ENCODE measurements at places on chromosomes 6 and 20.

DNA sequence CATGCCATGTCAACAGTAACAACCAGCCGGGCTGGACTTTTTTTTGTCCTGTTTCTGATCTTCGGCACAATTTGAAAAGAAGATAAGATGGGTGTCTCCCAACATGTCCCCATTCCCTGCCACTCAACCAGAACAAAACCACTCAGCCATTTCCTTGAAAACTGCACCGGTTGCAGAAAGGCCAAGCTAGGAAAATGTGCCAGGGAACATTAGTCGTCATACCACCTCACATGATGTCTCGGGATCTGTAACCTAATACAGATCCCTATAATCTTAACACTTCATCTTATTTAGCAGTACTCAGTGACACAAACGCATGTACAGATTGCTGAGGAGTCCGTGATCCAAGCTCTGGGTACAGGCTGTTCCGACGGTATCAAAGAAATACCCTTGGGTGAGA is 46.5 kb downstream of the ALDH8A1 start:
- no peak for DNase-seq

DNA sequence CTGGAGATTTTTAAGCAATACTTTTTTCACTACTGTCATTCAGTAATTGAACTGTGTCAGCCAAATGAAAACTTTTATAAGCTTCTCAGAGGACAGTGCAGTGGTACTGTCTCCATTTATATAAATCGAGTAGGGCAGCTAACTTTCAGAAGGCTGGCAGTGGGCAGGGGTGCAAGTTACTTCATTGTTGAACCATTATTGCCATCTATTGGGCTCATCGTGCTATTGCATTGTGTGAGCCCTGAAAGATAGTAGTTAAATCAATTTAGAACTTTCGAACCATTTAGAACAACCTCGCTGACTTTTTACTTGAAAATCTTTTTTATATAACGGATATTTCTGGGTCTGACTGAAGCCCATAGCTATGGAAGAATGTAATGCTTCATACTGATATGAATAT is 347.8 kb upstream of the PLCB4 start:
- DNase-seq, result no peak

DNA sequence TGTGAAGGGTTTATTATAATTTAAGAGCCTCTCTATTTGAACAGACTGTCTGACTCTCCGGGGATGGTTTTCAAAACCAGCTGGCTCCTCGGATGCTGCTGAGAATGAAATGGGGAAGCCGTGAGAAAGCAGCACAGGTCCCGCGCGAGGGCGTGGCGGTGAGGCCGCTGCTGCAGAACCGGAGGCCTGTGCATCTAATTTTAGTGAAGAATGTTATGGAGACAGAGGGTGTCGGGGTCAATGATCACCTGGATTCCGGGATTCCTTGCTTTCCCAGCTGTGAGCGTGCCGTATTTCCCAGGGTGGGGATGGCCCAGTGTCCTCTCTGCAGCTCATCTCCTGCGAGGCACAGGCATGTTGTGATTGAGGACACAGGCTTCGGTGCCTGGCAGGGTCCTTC is 348.0 kb downstream of the CDH4 start:
- no peak for DNase-seq

DNA sequence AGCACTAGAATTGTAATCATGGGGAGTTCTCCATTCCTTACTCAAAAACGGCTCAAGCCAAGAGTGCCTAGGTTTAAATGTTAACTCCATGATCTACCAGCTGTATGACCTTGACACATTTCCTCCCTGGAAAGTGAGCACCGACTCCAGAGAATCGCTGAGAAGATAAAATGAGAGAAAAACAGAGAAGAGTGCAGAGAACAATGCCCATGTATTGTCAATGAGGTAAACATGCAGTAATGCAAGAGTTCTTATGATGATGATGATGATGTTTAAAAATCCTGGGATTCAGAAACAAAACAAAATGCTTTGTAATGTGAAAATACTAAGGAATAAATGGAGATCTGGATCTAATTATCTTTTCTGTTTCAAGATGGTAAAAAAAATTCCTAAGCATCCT is 64.8 kb upstream of the BEND6 start:
- no peak for DNase-seq

DNA sequence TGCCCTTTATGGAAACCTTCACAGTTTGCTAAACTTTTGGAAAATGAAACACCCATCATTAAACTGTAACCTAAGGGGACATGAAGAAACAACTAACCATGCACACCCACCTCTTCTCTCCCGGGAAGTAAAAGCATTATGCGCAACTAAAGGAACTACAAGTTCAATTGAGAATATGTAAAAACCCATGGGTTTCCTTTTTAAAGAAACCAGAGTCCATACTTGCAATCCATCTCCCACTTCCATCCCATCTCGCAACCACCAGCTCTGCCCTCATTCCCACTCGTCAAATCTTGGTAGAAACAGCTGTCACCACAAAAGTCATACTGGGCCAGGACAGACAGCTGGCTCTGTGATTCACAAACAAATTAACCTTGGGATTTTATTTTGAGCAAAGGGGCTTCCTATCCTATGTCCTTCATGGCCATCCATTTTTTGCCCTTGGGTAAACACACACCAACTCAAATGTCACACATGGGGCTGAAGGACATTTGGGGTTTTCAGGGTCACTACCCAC is 81.5 kb downstream of the HAO1 start:
- no peak for DNase-seq

DNA sequence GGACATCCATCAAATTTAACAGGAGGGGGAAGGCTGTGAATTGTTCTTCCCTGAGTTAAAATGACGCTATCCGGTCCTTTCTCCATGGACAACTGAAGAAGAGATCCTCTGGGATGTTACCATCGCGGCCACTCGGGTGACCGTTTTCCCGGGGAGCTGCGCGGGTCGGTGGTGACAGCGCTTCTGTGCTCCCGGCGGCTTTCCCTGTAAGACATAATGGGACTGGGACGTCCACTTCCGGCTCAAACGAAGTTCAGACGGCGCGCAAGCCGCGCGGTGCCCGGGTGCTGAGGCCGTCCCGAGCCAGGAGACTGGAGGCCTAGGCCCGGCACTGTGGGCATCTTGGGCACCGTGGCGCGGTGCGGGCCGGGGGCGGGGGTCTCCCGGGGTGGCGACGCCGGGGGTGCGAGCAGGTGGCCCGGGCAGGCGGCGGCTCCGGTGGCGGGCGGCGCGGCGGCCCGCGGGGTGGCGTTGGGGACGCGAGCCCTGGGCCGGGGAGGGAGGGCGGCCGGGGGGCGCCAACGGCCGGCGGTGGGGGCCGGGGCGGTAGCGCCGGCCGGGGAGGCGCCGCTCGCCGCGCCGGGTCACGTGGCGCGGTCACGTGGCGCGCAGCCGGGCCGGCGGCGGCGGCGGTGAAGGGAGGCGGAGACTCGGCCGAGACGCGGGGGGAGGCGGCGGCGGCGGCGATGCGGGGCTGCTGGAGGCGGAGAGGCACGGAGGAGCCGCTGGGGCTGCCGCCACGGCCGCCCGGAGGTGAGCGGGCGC is 63.6 kb downstream of the GTF2H5 start:
- DNase-seq, result peak; percentile 75

DNA sequence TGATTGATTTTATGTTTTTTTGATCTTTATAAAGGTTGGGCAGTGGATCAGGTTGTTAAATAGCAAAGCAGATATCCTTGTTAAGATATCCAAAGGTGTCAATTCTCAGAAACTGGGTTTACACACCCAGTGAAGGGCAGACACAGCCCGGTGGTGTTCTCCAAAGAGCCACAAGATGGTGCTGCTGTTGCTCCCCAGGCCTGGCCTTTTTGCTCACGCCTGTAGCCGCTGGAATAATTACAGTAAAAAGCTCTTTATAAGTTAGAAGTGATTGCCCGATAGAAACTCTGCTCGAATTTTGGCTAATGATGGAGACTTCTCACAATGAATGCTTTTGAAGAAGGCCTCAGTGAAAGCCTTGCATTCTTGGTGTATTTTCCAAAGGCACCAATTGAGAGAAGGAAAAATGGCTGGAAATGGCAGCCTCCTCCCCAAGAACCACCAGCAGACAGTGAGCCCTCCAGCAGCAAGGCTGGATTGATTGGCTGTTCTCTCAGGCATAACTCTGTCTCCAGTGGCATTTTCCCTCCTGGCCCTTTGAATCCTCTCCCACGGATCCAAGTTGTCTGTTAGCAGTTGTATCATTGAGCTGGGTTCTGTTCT is 120.5 kb upstream of the CHD6 start:
- DNase-seq, result no peak

GRCh38 chr6:104526376-104526775 is 333.3 kb downstream of the HACE1 start:
- no peak for DNase-seq

- DNase-seq, result no peak
These were observed 440.2 kb downstream of the RFPL4B start for GRCh38 chr6:112787371-112787770.

- no peak for DNase-seq
These were observed 259.9 kb upstream of the SASH1 start for GRCh38 chr6:148082696-148083095.

GRCh38 chr6:18395177-18395855 is 8.2 kb downstream of the RNF144B start:
- DNase-seq, result no peak

GRCh38 chr20:2888224-2888955 is 15.1 kb downstream of the PTPRA start:
- no peak for DNase-seq

- DNase-seq, result no peak
These were observed at the start of gene AFDN for GRCh38 chr6:167826896-167827582. Gene AFDN, plus strand, starts transcription at chr6:167826911. Its CDS starts 222 bp downstream, at chr6:167827133.

- DNase-seq, result no peak
These were observed 10.6 kb upstream of the TENT5A start for GRCh38 chr6:81763051-81763450.

DNA sequence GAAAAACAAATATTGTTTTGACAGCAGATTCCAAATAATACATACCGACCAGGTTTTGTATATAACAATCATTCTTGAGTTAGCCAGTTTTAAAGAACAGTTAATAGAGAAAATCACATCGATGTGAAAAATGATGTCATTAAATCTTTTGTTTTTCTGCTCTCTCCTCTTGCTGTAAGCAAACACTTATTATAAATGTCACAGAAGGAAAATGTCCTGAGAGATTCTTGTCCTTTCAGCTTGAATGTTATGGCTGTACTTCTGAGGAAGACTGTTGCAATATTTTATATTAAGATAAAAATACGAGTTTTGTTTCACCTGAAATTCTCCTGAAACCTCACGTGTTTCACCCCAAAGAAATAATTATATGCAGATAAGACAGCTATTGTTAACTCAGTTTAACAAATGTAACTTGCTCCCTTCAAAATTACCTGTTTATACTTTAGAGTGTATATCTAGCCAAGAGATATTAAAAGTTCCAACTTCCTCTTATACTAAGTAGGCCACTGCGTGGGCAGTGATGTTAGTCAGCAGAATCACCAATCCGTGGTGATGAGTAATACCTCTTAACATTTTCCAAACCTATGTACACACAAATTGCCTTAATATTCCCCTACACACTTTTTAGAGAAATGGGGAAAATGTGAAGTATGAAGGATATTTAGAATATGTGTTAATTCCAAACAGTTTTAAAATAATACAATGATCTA is 1111.4 kb upstream of the CITED2 start:
- DNase-seq, result peak; percentile 10

DNA sequence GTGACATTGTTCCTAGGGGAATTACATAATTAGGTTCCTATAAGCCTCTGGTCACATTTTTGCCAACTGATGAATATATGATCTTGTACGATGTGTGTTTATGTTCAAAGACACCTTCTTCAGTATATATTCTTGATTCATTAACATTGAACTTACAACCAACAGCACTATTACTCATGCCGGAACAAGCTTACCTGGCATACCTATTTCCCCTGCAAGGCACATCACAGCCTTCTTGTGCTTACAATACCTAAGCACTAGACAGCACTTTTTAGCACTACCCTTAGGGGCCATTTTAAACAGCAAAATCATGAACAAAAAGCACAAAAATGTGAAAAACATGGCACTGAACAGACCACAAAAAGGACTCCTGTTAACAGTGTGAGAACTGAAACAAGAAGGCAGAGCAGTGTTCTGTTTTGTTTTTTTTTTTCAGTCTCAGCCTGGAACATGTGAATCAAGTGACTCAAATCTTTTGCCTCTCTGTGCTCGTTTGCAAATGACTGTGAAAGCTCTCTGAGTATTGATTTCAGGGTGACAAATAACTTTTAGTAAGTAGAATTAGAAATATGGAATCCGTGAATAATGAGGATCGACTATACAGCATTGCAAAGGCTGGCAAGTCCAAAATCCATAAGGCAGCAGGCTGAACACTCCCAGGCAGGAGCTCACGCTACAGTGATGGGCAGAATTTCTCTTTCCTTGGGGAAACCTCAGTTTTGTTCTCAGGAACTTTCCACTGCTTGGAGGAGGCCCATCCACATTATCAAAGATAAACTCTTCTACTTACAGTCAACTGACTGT is 102.3 kb upstream of the TSHZ2 start:
- DNase-seq, result no peak

- DNase-seq, result no peak
These were observed 26.6 kb upstream of the SUMO4 start for GRCh38 chr6:149373511-149373910.

DNA sequence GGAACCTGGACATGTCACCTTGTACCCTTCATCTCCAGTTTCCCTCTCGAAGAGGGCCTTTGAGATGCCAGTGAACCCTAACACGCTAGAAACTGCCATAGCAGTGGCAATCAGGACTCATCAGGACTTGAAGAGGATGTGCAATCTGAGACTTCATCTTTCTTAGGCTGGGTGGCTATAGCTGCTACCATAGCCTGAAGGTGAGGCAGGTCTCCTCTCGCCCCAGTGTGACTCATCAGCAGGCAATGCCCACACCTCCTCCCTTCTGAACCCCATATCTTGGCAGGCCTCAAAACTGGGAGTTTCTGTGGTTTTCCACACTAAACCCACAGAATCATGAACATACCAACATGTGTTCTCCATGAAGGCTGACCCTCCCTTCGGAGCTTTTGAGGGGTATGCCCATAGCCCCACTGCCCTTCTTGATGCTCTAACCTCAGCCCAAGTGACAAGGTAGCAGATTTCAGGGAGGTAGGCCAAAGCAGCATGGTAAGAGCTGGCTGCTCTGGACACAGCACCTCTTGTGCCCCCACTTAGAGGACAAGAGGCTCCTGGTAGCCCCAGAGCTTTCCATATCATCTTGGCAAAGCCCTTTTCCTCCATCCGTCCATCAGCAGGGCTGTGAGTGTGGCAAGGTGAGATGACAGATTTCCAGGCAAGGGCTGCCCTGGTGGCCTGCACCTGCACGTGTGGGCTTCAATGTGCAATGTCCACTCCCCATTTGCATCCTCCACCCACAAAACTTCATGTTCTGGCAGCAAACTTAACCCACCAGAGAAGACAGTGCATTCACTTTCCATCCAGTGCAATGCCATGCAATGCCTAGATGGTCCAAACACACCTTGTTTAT is 2.6 kb downstream of the BLCAP start:
- peak; percentile 31 for DNase-seq

DNA sequence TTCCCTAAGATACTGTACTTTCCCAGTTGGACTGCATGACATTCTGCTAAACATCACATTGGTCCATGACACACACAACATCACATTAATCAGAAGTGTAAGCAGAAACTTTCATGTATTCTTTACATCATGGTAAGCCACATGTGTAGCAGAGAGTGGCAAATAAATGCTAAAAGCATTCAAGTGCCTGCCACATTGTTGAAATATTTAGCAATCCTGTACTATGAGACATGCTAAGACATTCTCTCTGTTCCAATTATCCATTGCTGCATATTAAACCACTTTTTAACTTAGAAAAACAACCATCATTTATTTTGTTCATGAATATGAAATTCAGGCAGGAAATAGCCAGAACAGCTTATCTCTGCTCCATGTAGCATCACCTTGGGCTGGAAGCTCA is 207.7 kb upstream of the GJE1 start:
- DNase-seq, result no peak

- no peak for DNase-seq
These were observed 3.1 kb downstream of the ADRM1 start for GRCh38 chr20:62305765-62306413.
